ENCODE measurements at places on chromosomes 11 and 22.
A peak's percentile ranks its signal among the peaks of the same experiment; 100 is the strongest.

GRCh38 chr11:58786693-58787092 lies 55.0 kb upstream of the GLYAT start:
- DNase-seq, result no peak

GRCh38 chr11:92190535-92191206 lies 33.9 kb upstream of the FAT3 start:
- no peak for DNase-seq

DNA sequence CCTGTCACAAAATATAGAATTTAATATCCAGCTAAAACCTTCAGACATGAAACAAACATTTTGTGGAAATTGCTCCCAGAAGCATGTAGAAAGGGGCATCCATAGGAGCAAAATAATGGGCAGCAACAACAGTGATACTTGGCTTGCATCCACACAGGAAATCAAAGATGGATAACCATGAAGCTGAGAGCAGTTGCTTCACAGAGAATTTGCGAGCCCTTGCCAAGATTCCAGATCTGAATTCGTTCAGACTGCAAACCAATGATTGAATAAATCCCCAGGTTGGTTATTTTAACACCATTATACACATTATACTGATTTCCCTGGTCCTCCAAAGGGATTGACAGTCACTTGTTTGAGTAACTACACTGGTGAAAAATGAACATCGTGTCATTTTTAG lies 15.6 kb upstream of the OR51L1 start:
- DNase-seq, result no peak

DNA sequence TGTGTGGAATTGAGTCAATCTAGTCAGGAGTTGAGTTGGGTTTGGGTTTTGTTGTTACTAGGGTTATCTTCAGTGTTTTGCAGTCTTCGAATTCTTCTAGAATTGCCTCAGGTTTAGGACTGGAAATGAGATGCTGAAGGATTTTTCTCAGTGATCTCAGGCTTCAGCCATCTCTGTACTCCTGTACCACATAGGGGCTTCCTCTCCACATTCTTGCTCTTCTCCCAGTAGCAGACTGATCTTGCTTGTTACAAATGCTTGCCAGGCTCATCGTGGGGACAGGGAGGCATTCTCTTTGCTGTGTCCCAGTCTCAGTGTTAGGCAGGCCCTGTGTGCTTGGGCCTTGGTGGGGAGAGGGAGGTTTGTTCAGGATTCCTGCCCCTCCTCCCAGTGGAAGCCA lies 96.1 kb downstream of the LRRC32 start:
- no peak for DNase-seq

- no peak for DNase-seq
Measured at GRCh38 chr22:16721961-16722360, 103.2 kb downstream of the XKR3 start.

DNA sequence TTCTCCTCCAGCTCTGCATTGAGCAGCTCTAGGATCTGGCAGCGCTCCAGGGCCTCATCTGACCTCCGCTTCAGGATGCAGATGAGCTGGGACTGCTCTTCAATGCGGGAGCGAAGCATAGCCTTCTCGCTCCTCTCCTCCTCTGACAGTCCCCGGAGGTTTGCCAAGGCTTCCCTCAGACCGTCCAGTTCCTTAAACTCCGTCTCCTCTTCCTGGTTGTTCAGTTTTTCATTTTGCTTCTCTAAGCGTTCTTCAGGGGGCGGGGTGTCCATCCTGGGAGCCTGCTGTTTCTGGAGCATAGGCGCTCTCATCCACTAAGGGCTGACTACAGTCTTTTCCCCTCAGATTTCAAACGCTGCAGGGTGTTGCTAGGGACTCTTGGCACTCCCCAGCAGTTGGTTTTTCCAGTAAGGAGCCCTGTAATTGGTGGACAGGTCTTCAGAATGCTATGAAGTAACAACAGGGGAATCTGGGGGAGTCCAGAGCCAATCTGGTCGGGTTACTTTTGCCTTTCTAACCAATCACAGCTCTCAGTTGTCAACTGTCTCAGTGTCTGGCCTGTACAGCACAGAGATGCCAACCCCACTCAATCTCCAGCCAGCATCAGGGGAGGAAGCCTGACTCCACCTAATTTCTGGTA lies at the start of gene CCDC89:
Gene CCDC89, minus strand, starts transcription at position 376 of the 640 bp plus-strand sequence. Its CDS starts 65 bp downstream, at position 311.
- peak; percentile 55 for DNase-seq

- DNase-seq, result peak; percentile 62
Measured at GRCh38 chr11:33724644-33725035, 11.6 kb downstream of the CD59 start.

GRCh38 chr11:34405079-34405858 lies 33.5 kb upstream of the CAT start:
- no peak for DNase-seq

DNA sequence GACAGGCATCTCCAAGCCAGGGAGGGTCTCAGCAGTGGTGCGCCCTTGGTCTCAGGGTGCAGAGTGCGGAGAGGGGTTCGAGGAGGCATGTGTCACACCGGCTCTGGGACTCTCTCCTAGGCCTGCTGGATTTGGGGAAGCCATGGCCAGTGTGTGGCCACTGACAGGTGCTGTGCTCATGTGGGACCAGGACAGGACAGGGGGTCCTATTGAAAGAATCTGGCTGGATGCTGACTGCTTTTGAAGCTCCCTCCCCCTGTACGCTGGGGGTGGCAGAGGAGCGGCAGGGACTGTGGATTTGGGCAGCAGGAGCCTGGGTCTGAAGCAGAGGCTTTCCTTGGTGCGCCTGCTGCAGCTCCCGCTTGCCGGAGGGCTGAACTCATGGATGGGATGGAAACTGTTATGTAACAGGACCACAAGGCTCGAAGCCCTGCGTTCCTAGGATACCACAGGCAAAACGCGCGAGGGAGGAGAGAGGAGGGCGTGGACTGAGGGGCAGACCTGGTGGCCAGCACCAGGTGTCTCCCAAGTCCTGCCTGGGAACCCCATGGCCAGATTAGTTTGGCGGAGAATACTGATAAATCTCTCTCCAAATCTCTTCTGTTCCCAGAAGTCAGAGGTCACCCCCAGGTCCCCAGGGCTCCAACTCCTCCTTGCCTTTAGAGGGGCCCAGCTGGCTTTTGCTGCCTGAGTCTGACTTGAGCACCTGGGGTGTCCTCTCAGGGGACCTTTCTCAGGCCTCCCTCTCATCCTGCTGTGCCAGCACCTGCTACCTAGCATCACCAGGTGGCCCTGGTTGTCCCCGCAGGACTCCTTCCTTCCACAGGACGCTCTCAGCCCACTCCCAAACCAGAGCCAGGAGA lies 13.8 kb upstream of the TEF start:
- peak; percentile 33 for DNase-seq

- peak; percentile 99 for DNase-seq
Measured at GRCh38 chr11:57667736-57668433, at the start of gene ZDHHC5. TSS of gene ZDHHC5 (plus strand) at chr11:57668114. CDS start at chr11:57673091, 4,977 bp downstream.

GRCh38 chr11:134711588-134711987 lies 299.5 kb upstream of the B3GAT1 start:
- DNase-seq, result peak; percentile 42

DNA sequence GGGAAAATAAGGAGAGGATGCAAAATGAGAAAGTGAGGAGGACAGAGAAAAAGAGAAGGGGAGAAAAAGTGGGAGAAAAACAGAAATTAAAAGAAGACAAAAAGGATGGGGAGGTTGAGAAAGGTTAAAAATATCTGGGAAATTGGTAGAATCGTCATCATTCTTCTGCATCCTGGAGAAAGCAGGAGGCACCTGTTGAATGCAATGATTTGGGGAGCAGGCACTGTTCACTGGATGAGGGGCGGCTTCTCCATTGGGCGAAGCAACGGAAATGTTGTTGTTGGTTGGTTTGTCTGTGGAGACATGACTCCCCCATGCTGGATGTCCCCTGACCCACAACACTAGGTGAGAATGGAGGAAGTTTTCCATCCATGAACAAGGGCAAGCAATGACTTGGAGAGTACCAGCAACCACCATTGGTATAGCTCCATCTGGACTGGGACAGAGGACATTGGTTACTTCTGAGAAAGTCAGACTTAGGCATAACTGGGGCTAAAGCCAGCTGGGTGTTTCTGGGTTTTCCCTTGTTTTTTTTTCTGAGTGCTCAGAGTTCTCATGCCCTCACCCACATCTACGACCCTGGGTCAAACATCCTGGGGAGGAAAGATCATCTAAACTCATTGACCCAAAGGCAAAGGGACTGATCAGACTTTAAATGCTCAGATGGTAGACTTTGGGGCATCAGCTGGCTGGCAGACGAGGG lies 11.9 kb upstream of the CD44 start:
- no peak for DNase-seq

DNA sequence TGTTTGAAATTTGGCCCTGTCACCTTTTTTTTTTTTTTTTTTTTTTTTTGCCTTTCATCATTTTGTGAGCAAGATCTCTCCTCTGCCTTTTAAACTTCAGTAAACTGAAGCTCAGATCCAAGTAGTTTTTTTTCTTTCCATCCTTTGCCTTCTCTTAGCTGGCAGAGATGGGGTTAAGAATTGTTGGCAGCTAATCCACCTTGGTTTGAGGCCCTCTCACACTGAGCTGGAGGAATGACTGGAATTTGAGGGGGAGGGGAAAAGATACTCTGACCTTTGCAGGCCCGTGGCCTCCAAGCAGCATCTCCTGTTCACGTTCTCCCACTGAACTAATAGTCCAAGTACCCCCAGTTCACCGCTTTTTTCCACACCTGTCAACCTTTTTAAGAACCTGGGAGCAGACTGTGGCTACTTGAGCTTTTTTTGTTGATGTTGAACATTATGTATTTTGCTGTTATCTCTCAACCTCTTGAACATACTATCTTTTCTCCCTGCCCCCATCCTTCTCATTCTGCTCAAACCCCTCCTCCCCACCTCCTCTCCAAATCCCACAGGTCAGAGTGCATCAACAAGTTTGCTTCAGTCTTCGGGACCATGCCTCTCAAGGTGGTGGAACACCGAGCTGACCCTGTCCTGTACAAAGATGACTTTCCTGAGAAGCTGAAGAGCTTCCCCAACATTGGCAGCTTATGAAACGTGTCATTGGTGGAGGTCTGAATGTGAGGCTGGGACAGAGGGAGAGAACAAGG lies 66.2 kb downstream of the ALX4 start:
- no peak for DNase-seq

DNA sequence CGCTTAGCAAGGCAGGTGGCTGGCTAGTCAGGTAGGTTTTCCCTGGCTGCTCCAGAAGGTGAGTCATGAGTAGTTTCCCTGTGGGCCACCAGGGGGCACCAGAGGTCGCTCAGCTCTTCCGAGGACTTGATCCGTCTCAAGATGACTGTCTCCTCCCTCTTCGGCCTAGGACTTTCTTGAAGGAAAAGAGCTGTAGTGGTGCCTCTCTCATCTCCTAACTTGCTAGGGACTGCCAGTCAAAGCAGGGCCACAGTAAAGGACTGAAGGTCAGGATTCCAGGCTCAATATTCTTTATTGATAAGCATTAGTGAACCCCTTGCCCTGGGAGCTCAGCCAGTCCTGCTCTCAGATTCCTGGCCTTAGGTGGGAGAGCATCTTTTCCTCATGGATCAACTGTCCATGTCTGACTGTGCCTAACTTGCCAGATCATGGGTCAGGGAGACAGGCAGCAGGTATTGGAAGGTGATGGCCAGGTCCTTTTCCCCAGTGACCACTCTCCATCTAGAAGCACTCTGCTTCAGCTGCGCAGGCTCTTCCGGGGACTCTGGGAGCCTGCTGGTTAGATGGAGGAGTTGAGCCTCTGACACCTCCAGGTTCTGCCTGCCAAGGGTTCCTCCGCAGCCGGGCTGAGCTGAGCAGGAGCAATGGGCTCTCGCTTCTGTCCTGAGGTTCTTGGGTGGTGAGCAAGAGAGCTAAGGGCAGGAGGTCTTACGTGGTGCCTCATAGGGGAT lies 1.9 kb downstream of the POLD4 start:
- DNase-seq, result peak; percentile 76

DNA sequence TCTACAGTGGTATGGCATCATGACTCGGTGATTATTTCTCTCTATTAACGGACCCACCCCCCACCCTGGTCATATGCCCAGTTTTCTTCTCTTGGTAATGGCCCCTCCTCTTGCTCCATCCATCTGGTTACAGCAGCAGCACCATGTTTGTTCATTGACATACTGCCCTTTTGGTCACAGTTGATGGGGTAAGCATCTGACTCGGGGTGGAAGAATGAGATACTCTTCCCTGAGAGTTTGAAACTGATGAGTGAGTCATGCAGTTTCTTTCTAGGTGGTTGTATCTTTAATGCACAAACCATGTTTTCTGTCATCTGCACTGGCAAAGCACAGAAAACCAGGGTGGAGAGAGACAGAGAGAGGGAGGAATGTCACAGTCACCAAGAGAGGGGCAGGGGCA lies 126.0 kb downstream of the SYN3 start:
- DNase-seq, result no peak

- no peak for DNase-seq
Measured at GRCh38 chr11:72112978-72113808, 698 bp upstream of the ANAPC15 start.

DNA sequence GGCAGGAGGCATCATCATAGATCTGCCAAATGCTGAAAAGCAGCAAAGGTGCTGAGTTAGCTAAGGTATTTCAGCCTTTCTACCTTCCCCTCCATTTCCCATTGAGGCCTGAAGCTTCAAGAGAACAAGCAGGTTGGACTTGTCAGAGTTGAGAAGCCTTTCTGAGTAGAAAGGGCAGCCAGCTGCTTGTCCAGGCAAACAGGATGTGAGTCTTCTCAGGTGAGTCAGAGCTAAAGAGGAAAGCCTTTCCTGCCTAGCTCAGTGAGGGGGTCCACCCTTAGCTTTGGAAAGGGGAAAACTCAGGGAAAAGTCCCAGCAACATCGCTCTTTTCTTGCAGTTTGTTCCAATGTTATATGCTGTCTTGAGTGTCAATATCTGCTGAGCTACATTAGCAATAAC lies 13.2 kb upstream of the MPZL2 start:
- DNase-seq, result no peak

DNA sequence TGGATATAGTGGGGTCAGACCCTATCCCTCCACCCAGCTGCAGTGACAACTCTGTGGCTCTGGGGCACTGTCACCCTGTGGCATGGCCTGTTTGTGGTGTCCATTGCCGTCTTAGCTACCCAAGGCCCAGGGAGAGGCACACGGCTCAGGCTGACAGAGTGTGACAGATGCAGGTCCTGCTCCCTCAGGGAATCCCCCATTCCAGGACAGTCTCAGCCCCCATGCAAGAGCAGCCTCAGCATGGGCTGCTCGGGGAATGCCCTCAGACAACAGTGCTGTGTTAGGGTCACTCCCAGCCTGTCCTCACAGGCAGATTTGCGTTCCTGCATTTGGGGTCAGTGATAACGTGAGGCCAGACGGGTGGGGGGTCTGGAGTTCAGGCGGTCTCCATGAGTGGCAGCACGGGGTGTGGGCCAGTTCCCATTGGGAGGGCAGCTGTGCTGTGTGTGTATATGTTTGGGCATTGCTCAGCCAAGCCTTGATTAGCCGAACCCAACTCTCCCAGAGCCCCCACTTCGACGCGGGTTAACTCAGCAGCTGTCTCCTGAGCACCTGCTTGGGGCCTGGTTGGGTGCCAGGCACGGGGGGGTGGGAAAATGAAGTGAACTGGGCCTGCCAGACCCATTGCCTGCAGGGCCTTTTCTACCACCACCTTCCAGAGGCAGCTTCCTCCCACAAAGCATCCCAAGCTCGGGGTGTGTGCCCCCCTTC lies 5.3 kb upstream of the KCNQ1OT1 start:
- DNase-seq, result no peak

- DNase-seq, result no peak
Measured at GRCh38 chr11:130206141-130206540, 46.6 kb downstream of the ST14 start.

All from mucosa of gallbladder (tissue), 1 donor.